Left ventricle myocardium superior (tissue), 1 donor: ENCODE measurements at places on chromosomes 3 and 15. TPM values are rescaled to one million over a fixed set of nuclear protein-coding genes. Genes with fewer than 3 reads are reported as not detected.

Gene DNAH12
- total RNA-seq = 0.02 TPM

Gene CLDN16
- total RNA-seq = not detected

Gene ADAM10
- total RNA-seq = 77.1 TPM

Gene CP
- total RNA-seq = 2.2 TPM
